Stimulated activated CD8-positive, alpha-beta memory T cell treated with anti-CD3 and anti-CD28 coated beads, Interleukin-4, amount 100 ng/mL, for 4 hours (primary cell): ENCODE measurements at places on chromosomes 12 and 14.

- DNase-seq: no peak
Observed at GRCh38 chr14:37746140-37746832, 150.9 kb downstream of the TTC6 start.

GRCh38 chr12:97640826-97641225 lies 178.2 kb downstream of the RMST start:
- DNase-seq: no peak

DNA sequence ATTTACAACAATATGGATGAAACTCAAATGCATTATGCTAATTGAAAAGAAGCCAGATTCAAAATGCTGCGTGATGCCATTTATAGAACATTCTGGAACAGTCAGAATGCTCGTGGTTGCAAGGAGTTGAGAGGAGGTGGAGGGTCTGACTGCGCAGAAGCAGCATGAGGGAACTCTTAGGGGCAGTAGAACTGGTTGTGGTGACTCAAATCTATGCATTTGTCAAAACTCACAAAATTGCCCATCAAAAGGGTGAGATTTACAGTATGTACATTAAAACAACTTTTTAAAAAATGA lies 113.7 kb upstream of the PDZRN4 start:
- DNase-seq: no peak

DNA sequence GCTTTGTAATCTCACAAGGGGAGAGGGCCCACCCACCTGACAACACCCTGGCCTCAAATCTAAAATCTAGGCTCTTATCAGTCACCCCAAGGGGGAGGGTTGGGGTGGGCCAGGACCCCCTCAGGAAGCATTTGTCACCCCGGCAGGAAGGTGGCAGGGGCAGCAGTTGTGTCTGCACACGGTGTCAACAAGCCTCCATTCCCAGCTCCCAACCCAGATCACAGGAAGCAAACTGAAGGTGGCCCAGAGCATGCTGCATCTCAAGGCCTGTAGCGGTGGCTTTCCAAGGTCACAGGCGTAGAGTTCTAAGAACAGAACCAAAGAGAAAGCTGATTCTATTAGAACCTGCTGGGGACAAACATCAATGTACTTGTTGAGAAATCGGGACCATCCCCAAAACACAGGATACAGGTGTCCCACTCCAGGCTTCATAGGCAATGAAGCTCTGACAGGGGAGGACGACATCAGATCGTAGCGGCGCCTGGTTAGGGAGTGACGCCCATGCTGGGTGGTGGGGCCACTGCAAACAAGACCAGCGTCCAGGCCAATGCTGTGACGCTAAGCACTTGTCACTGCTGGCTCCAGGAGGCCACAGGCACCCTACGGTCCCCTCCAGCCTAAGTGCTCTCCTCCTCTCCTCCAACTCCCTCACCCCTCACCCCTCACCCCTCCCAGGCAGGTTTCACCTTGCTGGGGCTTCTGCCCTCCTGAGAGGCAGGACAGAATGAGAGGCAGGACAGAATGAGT lies 52.9 kb downstream of the CCDC88C start:
- DNase-seq: no peak

DNA sequence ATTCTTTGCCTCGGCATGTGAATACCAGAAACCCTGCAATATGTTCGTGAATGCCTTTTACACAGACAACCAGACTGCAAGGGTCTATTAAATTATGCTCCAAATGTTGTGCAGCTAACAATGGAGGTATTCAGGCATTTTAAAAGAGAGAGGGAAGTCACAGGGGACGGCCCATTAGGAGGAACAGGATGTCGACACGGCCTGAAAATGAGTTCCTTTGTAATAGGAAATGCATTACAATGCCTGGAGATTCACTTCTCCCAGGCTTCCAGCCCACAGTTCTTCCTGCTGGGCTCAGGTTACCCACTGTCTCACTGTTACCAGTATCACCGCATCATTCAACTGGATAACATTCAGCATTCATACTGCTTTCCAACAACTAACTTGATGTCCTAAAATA lies 2.5 kb downstream of the DUSP6 start:
- DNase-seq: no peak

GRCh38 chr12:31203261-31203660 lies 122.7 kb downstream of the SINHCAF start:
- DNase-seq: no peak

DNA sequence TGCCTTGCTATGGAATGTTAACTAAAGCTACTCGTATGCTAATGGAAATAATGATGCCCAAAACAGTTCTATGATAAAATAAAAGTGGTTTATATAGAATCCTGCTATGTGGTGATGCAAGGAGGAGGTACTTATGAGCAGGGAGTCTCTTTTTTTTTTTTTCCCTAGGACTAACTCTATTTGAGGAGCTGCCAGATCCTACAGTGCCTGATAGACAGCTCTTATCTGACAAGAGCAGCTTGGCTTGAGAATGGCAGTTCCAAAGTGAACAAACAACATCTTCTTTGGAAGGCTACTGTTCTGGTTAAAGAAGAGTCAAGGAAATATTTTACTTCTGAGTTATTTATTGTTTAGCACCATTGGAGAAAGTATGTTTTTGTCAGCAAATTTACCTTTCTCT lies 10.2 kb upstream of the ACSM4 start:
- no peak for DNase-seq

- no peak for DNase-seq
Observed at GRCh38 chr14:87430810-87431209, 562.2 kb downstream of the GALC start.

- DNase-seq: no peak
Observed at GRCh38 chr12:10194160-10194670, 15.4 kb downstream of the TMEM52B start.

GRCh38 chr12:3326850-3327780 lies 163.9 kb upstream of the PRMT8 start:
- no peak for DNase-seq

- DNase-seq: no peak
Observed at GRCh38 chr12:24356240-24356804, 406.9 kb upstream of the SOX5 start.

- no peak for DNase-seq
Observed at GRCh38 chr14:102192840-102193502, 53.3 kb downstream of the WDR20 start.

- no peak for DNase-seq
Observed at GRCh38 chr12:87953256-87953860, 75.8 kb downstream of the C12orf50 start.

DNA sequence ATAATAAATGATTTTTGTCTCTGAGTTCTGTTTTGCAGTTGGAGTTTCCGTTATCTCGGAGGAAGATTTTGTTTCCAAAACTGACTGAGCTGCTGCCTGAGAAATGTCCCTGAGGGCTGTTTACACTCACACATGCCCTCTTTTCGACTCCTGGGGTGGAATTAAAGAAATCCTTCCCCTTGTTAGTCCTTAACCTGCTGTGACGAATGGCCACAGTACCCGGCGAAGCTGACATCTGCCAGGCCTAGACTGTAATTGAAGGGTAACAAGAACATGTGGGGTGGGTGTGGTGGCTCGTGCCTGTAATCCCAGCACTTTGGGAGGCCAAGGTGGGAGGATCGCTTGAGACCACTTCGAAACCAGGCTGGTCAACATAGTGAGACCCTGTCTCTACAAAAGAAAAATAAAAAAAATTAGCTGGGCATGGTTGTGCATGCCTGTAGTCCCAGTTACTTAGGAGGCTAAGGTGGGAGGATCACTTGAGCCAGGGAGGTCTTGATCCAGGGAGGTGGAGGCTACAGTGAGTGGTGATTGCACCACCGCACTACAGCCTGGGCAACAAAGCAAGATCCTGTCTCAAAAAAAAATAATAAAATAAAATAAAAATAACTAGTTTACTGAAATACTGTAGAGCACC lies 8.4 kb downstream of the OASL start:
- DNase-seq: no peak

GRCh38 chr14:102751088-102751487 lies 26.2 kb upstream of the TRAF3 start:
- no peak for DNase-seq

GRCh38 chr12:90211017-90211416 lies 502.4 kb upstream of the ATP2B1 start:
- DNase-seq: no peak

DNA sequence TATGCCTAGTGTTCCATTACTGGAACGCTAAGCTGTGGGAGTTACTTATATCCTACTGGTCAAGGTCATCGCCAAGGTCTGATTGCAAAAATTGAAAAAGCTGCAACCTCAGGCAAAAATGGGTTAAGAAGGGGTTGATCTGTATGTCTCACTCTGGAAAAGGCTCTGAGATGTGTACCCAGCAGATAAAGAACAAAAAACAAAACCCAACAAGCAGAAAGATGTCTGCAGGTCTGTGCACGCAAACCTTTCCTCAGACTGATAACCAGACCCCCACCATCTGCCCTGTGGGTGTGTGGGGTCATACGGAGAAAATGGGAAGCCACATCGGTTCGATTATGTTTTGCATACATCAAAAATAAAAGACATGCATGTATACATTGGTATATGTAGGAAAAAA lies 56.4 kb downstream of the TESC start:
- DNase-seq: no peak

DNA sequence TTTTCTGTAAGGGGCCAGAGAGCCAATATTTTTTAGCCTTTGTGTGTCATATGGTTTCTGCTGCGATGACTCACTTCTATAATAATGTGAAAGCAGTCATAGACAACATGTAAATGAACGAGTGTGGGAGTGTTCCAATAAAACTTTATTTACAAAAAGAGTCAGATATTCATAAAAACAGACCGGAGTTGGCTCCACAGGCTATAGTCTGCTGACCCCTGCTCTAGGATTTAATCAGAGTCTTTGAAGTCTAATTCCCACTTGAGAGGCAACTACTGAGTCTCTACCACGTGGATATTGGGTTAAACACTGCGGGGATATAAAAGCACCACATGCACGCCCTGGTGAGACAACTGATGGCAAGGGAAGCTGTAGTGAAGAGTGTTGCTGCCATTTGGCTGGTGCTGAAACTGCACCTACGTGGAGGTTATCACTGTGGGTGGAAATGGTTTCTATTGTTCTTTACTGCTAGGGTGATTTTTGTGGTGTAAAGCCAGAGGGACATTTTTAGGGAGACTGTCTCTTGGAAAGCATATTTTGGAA lies 3.6 kb upstream of the NINJ2 start:
- no peak for DNase-seq

DNA sequence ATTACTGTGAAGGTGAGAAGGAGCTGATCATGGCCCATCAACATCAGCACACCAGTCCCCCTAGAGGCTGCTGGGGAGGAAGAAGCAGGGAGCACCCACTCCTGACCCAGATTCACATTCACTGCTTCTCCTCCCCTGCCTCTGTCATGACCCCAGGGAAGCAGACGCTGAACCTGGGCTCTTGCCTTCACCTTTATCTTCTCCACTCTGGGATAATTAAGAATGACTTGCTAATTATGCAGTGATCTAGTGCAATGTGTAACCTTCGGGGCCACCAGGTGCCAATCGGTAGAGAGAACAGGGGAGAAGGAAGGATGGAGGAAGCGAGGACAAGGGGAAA lies 44.4 kb upstream of the IQSEC3 start:
- no peak for DNase-seq
